Putamen (tissue), 1 donor: ENCODE measurements at places on chromosomes 2 and 18.

- no peak for DNase-seq
Observed at GRCh38 chr18:8081872-8082553, 514.9 kb downstream of the PTPRM start.

DNA sequence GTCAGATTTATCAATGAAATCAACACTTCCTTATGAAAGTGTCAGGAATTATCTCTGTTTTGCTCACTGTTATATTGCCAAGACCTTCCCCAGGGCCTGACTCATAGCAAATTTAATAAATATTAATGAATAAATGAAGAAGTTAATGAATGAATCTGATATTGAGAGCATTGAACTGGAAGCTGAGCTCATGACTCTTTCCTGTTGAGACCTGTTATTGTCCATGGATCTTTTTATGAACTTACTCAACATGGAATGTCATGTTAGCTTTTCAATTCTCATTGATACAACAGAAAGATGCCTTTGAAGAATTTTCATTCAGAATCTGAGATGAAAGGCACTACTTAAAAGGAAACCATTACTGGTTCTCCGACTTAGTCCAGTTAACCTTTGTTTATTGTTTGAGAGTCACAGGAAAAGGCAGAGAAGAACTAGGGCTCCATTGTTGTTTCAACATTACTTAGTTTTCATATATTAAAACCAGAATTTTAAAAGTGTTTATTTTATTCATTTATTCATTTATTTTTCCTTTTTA, 90.4 kb upstream of the UNC80 start:
- DNase-seq = no peak

DNA sequence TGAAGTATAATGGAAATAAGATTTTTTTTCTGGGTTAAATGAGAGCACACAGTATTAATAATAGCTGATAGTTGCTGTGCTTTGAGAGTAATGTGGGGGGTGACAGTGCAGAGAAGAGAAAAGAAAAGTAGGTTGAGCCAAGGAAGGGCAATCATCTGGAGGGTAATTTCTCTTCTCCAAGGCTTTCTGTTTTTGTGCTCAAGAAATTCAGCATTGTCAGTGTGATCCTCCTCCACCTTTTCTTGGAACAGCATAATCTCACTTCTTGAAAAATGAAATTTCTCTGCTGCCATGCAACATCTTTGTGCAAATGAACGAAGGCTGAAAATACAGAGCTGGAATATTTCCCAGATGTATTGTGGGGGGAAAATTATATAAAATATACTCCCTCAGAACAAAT, 673.1 kb downstream of the LRRTM4 start:
- peak; percentile 74 for DNase-seq

DNA sequence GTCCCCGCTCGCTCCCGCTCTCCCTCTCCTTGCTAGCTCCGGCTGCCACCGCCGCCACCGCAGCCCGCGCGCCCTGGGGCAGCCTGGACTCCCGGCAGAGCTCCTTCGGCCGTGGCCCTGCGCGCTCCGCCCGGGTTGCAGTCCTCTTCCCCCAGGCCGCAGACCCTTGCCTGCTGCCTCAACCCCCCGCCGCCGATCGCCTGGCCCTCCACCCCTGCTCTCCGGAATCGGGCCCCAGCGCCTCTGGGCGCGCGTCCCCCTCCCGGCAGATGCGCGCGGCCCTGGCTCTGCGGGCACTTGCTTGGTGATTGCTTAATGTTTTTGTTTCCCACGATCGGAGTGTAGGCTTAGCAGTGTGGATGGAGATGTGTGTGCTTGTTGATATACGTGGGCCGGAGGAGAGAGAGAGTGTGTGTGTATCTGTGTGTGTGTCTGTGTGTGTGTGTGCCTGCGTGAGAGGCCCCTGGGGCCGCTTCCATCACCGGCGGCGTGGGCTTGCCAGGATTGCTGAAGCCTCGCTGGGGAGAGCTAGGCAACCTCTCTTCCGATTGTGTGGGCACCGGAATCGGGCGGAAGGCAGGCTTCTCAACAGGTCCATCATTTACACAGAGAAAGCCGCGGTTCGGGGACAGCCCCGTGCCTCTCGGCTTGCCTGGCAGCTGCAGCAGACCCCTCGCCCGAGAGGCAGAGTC, 877 bp downstream of the INHBB start:
- DNase-seq = peak; percentile 23

- DNase-seq = no peak
Observed at GRCh38 chr2:160367887-160368286, 125.7 kb downstream of the RBMS1 start.

DNA sequence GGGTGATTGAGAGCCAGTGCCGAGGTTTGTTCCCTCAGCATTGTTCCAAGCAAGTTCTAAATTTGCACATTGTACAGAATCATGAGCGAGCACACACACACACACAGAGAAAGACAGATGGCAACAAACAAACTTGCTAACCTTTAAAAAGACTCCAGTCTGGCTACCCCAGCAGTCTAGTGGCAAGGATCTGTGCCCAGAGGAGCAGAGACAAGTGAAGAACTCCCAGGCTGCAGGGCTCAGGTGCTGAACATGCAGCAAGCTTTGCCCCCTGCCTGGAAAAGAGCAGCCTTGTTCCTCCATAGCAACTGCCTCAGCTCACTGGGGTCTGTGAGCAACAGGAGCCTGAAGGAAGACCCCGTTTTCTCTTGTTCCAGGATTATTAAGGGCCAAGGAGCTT, 169.2 kb upstream of the CCDC68 start:
- no peak for DNase-seq

DNA sequence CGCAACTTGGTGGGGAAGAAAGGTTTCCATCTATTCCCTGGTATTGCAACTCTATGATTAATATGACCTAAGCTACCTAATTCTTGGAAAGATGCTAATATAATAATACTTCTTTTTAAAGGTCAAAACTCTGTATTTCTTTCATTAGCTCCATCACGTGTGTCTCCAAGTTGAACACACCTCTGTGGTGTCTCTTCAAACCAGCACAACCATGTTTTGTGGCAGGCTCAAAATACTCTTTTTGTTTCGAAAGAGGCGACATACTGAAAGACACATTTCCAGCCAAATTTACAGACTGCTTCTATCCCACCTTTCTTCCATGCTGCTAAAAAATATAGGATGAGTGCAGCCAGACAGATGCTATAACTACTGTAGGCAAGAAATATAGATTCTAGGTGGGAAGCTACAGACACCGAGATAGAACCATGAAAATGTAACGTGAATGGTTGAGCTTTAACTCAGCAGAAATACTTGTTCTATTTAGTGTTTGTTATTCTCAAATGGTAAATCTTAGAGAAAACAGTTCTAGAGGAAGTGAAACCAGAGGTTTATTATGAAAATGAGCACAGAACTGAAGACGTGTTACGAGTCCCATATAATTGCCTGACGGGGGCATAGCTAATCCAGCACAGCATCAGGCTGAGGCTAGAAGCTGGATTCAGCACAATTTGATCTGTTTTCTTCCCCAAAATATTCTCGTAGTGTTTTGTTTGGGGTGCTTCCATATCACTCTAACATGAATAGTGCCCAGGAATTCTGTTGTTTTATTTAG, 991.5 kb upstream of the FANCL start:
- no peak for DNase-seq

DNA sequence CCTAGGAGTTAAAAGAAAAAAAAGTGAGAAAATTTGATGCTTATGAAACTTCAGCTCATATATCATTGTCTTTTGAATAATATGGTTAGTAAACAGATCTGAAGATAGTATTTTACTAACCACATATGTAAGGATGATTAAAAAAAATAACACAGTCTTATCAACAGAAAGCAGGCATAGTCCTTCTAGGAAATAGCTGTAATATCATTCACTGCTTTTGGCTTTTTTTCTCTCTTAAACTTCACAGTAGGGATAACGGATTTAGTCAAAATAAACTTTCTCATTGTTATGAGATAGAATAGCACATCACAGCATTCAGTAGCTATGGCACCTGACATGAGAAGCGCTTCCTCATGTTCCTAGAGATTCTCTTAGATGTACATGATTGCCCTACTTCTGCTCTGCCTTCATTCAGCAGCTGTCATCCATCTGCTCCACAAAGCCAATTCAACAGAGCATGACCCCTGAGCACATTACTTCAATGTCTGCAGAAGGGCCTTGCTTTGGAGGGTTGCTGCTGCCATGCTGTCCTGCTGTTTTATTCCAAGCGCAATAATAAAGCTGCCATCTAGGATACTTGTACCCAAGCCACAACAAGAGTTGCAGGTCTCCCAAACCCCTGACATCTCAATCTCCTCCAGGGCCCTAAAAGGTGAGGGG, 67.0 kb downstream of the TTC21B start:
- no peak for DNase-seq

GRCh38 chr2:58895857-58896256, 654.7 kb upstream of the FANCL start:
- DNase-seq = no peak

DNA sequence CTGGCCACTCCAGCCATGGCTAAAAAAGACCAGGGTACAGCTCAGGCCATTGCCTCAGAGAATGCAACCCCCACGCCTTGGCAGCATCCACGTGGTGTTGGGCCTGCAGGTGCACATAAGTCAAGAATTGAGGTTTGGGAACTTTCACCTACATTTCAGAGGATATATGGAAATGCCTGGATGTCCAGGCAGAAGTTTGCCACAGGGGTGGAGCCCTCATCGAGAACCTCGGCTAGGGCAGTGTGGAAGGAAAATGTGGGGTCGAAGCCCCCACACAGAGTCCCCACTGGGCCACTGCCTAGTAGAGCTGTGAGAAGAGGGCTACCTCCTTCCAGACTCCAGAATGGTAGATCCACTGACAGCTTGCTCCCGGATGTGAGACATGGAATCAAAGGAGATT, 477.3 kb downstream of the LPIN1 start:
- no peak for DNase-seq

- no peak for DNase-seq
Observed at GRCh38 chr2:142841788-142842187, 35.7 kb upstream of the KYNU start.

DNA sequence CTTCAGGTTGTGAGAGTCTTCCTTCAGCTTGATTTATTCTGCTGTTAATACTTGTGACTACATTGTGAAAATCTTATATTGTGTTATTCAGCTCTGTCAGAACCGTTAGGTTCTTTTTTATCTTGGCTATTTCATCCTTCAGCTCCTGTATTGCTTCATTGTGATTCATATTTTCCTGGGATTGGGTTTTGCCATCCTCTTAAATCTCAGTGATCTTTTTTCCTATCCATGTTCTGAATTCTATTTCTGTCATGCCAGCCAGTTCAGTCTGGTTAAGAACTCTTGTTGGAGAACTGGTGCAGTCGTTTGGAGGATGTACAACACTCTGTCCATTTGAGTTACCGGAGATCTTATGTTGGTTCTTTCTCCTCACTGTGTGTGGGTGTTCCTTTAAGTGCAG, 19.1 kb downstream of the MSTN start:
- DNase-seq = no peak

DNA sequence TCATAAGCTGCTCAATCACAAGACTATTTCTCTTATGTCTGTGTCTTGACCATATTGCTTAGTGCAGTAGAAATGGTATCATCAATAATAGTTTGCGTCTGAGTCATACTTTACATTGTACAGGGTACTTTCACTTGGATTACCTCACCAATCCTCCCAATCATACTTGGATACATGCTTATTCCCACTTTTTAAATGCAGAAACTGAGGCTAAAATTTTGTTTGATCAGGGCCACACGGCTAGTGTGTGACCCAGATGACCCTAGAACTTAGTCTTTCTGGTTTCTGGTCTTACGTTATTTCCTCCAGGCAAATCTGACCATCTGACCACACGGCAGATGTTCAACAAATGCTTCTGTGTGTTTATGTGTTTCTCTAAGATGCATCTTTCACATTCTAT, 23.8 kb upstream of the CCL20 start:
- no peak for DNase-seq

GRCh38 chr2:65367524-65367923, 64.9 kb downstream of the SPRED2 start:
- no peak for DNase-seq

GRCh38 chr18:9655232-9655767, 40.9 kb upstream of the PPP4R1 start:
- no peak for DNase-seq

GRCh38 chr2:23627236-23628009, 242.4 kb downstream of the KLHL29 start:
- no peak for DNase-seq

DNA sequence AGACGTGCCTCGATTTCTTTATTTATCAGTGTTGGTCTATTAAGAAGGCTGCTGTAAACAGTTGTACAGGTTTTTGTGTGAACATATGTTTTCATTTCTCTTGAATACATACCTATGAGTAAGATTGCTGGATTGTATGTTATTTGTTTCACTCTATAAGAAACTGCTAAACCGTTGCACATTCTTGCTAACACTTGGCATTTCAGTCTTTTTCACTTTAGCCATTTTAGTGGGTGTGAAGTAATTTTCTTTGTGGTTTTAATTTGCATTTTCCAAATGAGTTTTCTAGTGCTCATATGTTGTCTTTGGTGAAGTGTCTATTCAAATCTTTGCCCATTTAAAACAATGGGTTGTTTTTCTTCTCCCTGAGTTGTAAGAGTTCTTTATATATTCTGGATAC, 221.5 kb upstream of the SMAD7 start:
- DNase-seq = no peak

DNA sequence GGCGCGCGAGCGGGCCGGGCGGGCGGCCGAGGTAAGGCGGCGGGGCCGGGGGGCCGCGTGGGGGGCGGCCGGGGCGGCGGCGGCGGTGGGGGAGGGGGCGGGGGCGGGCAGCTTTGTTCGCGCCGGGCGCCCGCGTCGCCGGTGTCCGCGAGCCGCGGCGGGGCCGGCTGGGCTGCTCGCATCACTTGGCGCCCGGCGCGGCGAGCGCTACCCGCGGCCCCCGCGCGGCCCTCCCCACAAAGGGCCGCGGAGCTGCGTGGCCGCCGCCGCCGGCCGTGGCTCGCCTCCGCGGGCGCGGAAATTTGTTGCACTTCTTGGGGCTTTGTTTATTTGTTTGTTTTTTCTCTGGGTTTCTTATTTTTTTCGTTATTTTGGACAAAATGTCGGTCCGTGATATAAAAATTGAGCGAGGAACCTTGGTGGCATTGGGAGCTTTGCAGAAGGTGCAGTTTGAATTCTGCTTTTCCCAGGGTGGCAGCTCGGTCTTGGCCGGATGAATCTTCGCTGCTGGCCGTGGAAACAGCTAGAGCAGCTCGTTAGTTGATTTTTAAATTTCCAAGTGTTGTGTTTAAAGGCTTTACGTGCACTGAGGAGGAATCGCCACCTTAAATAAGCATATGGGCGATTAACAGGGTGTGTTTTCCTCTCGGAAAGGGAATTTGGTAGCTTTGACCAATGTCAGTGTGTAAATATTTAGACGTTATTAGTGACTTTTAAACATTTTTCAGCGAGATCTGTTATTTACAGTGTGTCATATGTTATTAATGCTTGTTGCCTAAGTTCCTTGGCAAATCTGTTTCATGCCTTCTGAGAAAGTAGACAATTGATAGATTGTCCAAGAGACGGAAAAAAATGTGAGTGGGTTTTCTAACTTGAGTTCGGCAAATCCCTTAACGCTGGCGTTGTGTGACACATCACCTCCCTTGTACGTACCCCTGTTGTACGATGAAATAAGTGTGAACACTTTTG, 822 bp downstream of the UBE2E3 start:
- peak; percentile 65 for DNase-seq
